ENCODE measurements at places on chromosomes 2 and 18. TPM values are rescaled to one million over a fixed set of nuclear protein-coding genes. Genes with fewer than 3 reads are reported as not detected.

The SKOR2 gene
- not detected for total RNA-seq

The CEP76 gene
- total RNA-seq, result 5.5 TPM

The LGALSL gene
- total RNA-seq, result 10.1 TPM

The DSG1 gene
- not detected for total RNA-seq

The PLEKHH2 gene
- 0.89 TPM for total RNA-seq

The ASTL gene
- total RNA-seq, result not detected

The REG3A gene
- total RNA-seq, result not detected

The VWC2L gene
- total RNA-seq, result not detected

The DNAH6 gene
- 0.44 TPM for total RNA-seq

The PSD4 gene
- total RNA-seq, result 10.9 TPM

The KCNIP3 gene
- total RNA-seq, result 1.4 TPM

The CARF gene
- 1.9 TPM for total RNA-seq

The TMEM17 gene
- 6.0 TPM for total RNA-seq

The SETBP1 gene
- 0.41 TPM for total RNA-seq

The CYBRD1 gene
- 35.8 TPM for total RNA-seq

The RBMS1 gene
- total RNA-seq, result 68.4 TPM

The MAP4K4 gene
- total RNA-seq, result 118 TPM

The CFAP65 gene
- total RNA-seq, result 0.11 TPM

The PSMA8 gene
- not detected for total RNA-seq

The GPAT2 gene
- not detected for total RNA-seq

The LYG2 gene
- not detected for total RNA-seq

The SERPINB11 gene
- total RNA-seq, result not detected

The PIAS2 gene
- total RNA-seq, result 9.7 TPM

The LIPG gene
- 0.32 TPM for total RNA-seq

The RAD51AP2 gene
- not detected for total RNA-seq

The YIPF4 gene
- 52.0 TPM for total RNA-seq

The RAB11FIP5 gene
- total RNA-seq, result 37.4 TPM

The SERPINB12 gene
- total RNA-seq, result not detected

The GKN2 gene
- 4.3 TPM for total RNA-seq

The RAMP1 gene
- not detected for total RNA-seq

The ANKRD30B gene
- total RNA-seq, result not detected

The PRSS56 gene
- total RNA-seq, result 0.20 TPM

The ALPG gene
- 0.22 TPM for total RNA-seq

The ASXL3 gene
- not detected for total RNA-seq

The INHBB gene
- total RNA-seq, result 25.0 TPM

The ZC3H6 gene
- 0.29 TPM for total RNA-seq

Measured in A549 treated with ZK216348 at 1 μM for 4 hours (cell line).